ENCODE measurements at places on chromosomes 16 and 17. TPM values are rescaled to one million over a fixed set of nuclear protein-coding genes. Genes with fewer than 3 reads are reported as not detected.

- no peak for DNase-seq
- H3K4me3 ChIP-seq = no peak overlapping the region
- peaks cover 44% of the 10 kb centered on the region for H3K4me1 ChIP-seq
- no peak overlapping the region for H3K27ac ChIP-seq
- H3K36me3 ChIP-seq = peaks cover 7% of the 10 kb centered on the region
Measured at GRCh38 chr16:57190136-57190535, 4.0 kb downstream of the RSPRY1 start.

- no peak for DNase-seq
- H3K27me3 ChIP-seq = no peaks in the 10 kb centered on the region
- no peak overlapping the region for H3K4me3 ChIP-seq
- peaks cover 42% of the 10 kb centered on the region for H3K36me3 ChIP-seq
Measured at GRCh38 chr16:53881371-53881770, 177.4 kb downstream of the FTO start.

DNA sequence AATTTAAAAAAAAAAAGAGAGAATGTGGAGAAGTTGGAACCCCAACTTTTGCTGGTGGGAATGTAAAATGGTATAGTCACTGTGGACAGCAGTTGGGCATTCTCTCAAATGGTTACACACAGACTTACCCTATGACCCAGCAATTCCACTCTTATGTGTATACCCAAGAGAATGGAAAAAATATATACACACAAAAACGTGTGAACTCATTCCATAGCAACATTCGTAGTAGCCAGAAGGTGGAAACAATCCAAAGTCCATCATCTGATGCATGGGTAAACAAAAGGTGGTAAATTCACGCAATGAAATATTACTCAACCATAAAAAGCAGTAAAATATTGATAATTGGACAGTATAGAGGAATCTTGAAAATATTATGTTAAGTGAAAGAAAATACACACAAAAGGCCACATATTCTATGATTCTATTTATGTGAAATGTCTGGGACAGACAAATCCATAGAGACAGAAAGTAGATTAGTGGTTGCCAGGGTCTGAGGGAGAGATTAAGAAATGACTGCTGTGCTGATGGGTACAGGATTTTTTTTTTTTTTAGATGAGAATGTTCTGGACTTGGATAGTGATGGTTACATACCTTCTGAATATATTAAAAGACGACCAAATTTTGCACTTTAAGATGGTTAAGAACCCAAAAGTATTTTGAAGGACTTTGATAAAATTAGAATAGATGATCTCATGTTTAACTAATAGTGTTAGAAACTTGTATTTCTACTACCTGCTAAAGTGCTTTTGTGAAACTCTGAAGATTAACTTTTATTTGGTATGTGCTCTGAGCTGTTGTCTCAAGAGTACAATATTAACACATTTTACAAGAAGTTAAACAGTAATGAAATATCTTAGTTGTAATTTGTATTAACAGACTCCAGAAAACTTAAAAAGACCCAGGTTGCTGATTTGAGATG lies 60.9 kb downstream of the MRTFB start:
- H3K27ac ChIP-seq = no peak overlapping the region
- peaks cover 2% of the 10 kb centered on the region for H3K4me1 ChIP-seq
- H3K4me3 ChIP-seq = no peak overlapping the region
- no peak for DNase-seq
- H3K36me3 ChIP-seq = peaks cover 8% of the 10 kb centered on the region

DNA sequence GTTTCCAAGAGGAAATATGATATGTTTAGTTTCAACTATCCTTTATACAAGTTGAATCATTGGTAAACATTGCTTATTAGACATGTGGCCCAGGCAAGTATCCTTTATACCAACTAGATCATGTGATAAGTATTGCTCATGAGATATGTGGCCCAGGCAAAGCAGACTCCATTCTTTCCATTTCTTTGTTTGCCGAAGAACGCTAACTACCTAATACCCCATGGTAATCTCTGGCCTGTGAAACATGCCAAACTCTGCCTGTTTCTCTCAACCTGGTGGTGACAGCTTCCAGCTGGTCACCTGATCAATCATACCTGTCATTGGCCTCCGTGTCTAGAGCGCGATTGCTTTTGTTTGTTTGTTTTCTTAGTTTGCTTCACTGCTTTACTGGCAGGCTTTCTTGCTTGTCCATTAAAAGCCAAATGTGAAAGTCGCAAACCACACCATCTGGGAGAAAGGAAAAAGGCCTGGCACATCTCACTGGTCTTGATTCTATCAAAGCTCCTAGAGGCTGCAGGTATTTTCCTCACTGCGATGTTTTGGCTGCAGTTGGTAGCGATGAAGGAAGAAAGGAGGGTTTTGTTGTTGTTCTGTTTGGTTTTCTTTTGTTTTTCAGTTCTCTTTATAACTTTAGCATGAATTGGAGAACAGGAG lies 686.2 kb downstream of the KCNJ2 start:
- H3K27me3 ChIP-seq = no peaks in the 10 kb centered on the region
- no peak overlapping the region for H3K4me3 ChIP-seq
- H3K4me1 ChIP-seq = no peaks in the 10 kb centered on the region
- DNase-seq = no peak
- no peaks in the 10 kb centered on the region for H3K36me3 ChIP-seq

DNA sequence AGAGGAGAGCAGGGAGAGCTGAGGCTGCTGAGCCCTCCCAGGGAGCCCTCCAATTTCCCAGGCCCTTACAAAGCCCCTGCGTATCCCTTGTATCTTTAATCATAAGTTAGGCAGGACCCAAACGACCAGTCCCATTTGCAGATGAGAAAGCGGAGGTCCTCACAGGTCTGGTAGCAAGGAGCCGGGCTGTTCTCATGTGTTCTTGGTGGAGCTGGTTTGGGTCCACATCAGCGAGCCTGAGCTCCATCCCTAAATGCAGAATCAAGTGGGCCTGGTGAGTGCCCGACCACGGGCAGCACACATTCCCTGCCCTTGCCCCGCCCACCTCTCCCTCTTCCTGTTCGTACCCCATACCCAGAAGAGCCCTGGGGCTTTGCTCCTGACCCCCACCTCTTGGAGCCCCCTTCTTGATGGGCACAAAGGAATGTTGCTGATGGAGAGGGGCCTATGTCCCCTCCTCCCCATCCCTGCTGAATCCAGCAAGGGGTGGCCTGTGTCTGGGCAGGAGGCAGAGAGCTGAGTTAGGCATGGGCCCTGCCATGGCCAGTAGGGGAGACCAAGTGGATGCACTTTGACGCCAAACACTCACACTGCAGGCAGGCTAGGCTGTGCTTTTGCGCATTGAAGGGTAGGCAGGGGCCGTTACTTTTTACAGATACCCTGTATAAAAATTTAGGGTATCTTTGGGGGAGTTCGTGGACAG lies 18.3 kb upstream of the ADCY7 start:
- DNase-seq = no peak
- H3K4me3 ChIP-seq = peak overlapping the region; percentile 37
- no peaks in the 10 kb centered on the region for H3K27me3 ChIP-seq
- peaks cover 17% of the 10 kb centered on the region for H3K4me1 ChIP-seq
- no peak overlapping the region for H3K27ac ChIP-seq

Gene WNK4
- 0.65 TPM for total RNA-seq

Gene LLGL1
- total RNA-seq = 17.6 TPM

Measured in activated CD8-positive, alpha-beta T cell treated with anti-CD3 and anti-CD28 coated beads for 36 hours (primary cell).